Endothelial cell of umbilical vein (primary cell): ENCODE measurements at places on chromosomes 1 and 21. TPM values are rescaled to one million over a fixed set of nuclear protein-coding genes. Genes with fewer than 3 reads are reported as not detected.

TNNT2 gene
- not detected in 2 replicates for polyA plus RNA-seq

SLC16A4 gene
- polyA plus RNA-seq = 6.3 and 7.2 TPM in 2 replicates

ANGPTL1 gene
- 0.15 and 0.16 TPM in 2 replicates for polyA plus RNA-seq

URB1 gene
- polyA plus RNA-seq = 8.0 and 8.3 TPM in 2 replicates

TEDDM1 gene
- not detected in 2 replicates for polyA plus RNA-seq

ARHGAP29 gene
- 47.2 and 56.3 TPM in 2 replicates for polyA plus RNA-seq

OR6K3 gene
- polyA plus RNA-seq = not detected in 2 replicates

AIRE gene
- polyA plus RNA-seq = 0.04 and 0.05 TPM in 2 replicates

ACOT11 gene
- 4.5 and 5.5 TPM in 2 replicates for polyA plus RNA-seq

ADAM30 gene
- not detected in 2 replicates for polyA plus RNA-seq

- DNase-seq = no peak
These were observed 230.9 kb upstream of the IRF2BP2 start for GRCh38 chr1:234840843-234841242.

DNA sequence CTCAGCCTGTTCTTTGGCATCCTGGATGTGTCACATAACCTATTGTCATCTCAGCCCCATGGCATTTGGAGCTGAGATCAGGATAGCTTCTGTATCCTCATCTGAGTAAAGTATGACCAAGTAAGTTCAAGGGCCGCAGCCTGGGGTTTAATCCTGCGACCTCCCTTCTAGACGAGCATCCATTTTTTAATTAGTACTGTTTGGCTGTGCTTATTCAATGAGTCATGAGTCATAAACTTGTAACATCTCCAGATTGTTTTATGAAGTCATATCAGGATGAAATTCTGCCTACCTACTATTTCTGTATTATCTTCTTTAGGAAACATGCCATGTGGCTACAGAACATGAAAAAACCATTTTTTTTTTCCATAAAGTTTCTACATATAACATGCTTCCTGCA lies 119.1 kb downstream of the ERG start:
- peak; percentile 39 for DNase-seq

DNA sequence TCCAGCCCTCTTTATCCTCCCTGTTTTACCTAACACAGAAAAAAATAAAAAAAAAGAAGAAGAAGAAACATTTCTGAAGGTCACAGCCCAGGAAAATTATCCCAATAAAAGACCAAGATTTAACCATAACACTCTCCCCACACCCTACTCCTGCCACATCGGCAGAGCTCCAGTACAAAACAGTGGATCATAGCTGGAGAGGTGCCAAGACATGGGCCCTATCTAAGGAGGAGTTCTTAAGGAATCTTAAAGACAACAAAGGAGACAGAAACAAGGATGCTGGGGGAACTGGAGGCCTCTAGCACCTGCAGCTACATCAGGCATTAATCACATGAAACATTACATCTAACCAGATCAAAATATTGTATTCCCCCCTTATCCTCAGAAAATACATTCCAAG lies 432.8 kb downstream of the MATN1 start:
- no peak for DNase-seq

DNA sequence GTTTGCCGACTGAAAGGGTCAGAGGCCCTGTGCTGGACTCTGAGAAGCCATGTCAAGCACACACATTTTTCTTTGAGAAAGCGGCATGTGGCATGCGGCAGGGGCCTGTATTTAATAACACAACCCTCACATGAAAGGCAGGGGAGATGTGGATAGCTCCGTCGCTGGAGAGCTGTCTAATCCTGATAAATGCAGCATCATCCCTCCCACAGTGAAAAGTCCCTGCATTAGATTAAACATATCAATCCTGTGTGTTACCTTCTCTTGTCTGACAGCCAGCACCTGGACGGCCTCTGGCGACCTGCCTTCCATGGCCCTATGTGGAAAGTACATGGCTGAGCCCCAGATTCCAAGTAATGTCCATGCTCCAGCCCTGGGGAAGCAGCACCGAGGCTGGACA lies 313.0 kb upstream of the AJAP1 start:
- DNase-seq = no peak

DNA sequence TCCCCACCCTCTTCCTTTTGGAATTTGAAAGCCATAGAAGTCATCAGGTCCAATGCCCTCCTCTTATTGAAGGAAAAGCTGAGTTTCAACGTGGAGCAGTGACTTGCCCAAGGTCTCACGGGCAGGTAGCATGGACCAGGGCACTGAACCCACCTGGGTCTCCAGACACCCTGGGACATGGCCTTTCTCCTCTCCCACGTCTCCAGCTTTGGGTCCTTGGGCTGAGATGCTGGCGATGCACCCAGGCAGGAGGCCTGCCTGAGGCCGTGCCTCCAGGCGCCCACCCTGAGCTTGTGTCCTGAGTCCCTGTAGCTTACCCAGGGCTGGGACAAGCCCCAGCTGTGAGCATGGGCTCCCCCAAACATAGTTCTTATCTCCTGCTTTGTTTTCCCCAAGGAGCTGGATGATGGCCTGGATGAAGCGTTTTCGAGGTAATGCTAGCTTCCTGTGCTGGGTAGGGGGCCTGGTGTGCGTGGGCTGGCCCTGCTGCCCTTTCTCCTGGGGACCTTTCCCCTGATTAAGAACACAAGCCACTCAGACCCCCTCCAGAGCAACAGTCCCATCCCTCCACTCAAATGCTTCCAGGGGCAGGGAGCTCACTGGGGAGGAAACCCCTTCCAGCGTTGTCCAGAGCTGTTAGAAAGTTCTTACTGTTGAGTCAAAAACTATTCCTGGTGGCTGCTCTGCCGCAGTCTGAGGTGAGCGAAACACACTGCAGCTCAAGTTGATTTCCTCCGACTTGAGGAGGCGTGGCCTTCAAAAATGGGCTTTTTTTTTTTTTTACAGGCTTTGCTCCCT lies 21.6 kb downstream of the LDLRAP1 start:
- no peak for DNase-seq

DNA sequence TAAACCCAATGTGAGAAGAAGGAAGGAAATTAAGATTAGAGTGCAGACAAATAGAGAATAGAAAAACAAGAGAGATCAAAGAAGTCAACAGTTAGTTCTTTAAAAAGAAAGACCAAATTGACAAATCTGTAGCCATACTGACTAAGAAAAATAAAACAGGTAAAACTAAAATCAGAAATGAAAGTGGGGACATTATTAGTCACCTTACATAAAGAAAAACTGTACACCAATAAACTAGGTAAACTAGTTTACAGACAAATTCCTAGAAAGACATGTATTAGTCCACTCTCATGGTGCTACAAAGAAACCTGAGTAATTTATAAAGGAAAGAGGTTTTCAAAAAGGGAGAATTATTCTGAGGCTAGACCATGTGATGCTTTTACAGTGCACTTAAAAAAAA lies 22.3 kb downstream of the BLZF1 start:
- DNase-seq = no peak

GRCh38 chr1:154698320-154699096 lies 90.5 kb upstream of the ADAR start:
- no peak for DNase-seq

- DNase-seq = no peak
These were observed 887 bp downstream of the HES2 start for GRCh38 chr1:6418668-6419396.

- peak; percentile 60 for DNase-seq
These were observed at the start of gene PTPRF for GRCh38 chr1:43530483-43531106. PTPRF (plus strand) TSS chr1:43530883; CDS start chr1:43545076, 14,193 bp downstream.
